Naive thymus-derived CD4-positive, alpha-beta T cell (primary cell): ENCODE measurements at places on chromosomes 16 and 17. TPM values are rescaled to one million over a fixed set of nuclear protein-coding genes. Genes with fewer than 3 reads are reported as not detected.
A peak's percentile ranks its signal among the peaks of the same experiment; 100 is the strongest.

DNA sequence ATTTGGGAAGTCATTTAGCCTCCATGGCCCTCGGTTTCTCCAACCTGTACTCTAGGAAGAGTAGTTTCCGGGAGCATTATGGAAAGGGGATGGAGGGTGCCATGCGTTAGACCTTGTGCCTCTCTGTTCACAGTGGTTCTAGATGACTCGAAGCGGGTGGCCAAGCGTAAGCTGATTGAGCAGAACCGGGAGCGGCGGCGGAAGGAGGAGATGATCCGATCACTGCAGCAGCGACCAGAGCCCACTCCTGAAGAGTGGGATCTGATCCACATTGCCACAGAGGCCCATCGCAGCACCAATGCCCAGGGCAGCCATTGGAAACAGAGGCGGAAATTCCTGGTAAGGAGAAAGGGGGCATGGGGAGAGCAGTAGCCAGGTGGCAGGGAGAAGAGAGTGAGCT, 15.9 kb downstream of the NR1D1 start:
- peaks cover 40% of the 10 kb centered on the region for H3K36me3 ChIP-seq
- H3K27ac ChIP-seq = no peak overlapping the region
- DNase-seq = no peak

DNA sequence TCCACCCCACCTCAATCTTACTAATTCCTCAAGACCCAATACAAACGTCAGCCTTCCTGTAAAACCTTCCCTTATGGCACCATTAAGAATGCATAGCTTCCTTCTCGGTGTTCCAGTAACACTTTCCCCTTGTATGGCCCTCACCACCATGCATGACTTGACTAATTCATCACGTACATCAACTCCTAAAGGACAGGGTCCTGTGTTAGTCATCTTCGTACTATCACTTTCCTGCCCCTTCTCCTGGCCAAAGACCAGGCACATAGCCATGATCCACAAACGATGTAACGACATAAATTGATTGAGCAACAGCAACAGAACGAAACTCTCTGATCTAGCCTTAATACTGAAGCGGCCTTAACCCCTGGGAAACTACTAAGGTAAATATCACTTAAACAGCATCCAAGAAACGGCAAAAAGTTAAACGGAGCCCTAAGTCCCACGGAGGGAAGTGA, 612 bp downstream of the PSMD12 start:
- H3K27me3 ChIP-seq = no peaks in the 10 kb centered on the region
- DNase-seq = no peak
- peak overlapping the region; percentile 76 for H3K4me3 ChIP-seq
- H3K4me1 ChIP-seq = peaks cover 27% of the 10 kb centered on the region
- H3K27ac ChIP-seq = peak overlapping the region; percentile 89

- no peak for DNase-seq
- no peak overlapping the region for H3K27ac ChIP-seq
- no peaks in the 10 kb centered on the region for H3K36me3 ChIP-seq
- H3K27me3 ChIP-seq = no peaks in the 10 kb centered on the region
- no peak overlapping the region for H3K4me3 ChIP-seq
These were observed 242.6 kb upstream of the GSE1 start for GRCh38 chr16:85370543-85370880.

OTOA gene
- 0.16 TPM for total RNA-seq

KRT33B gene
- not detected for total RNA-seq
